ENCODE measurements at places on chromosomes 6 and 20. TPM values are rescaled to one million over a fixed set of nuclear protein-coding genes. Genes with fewer than 3 reads are reported as not detected.

Gene COL21A1
- 59.2 TPM for total RNA-seq

Gene RSPH9
- total RNA-seq: 0.73 TPM

Gene GJA10
- not detected for total RNA-seq

Gene MUC21
- not detected for total RNA-seq

Gene MLN
- 2.3 TPM for total RNA-seq

Gene SLC26A8
- total RNA-seq: not detected

All from hepatocyte (in vitro differentiated cells).